ENCODE measurements at places on chromosomes 5 and 9.
A peak's percentile ranks its signal among the peaks of the same experiment; 100 is the strongest.

DNA sequence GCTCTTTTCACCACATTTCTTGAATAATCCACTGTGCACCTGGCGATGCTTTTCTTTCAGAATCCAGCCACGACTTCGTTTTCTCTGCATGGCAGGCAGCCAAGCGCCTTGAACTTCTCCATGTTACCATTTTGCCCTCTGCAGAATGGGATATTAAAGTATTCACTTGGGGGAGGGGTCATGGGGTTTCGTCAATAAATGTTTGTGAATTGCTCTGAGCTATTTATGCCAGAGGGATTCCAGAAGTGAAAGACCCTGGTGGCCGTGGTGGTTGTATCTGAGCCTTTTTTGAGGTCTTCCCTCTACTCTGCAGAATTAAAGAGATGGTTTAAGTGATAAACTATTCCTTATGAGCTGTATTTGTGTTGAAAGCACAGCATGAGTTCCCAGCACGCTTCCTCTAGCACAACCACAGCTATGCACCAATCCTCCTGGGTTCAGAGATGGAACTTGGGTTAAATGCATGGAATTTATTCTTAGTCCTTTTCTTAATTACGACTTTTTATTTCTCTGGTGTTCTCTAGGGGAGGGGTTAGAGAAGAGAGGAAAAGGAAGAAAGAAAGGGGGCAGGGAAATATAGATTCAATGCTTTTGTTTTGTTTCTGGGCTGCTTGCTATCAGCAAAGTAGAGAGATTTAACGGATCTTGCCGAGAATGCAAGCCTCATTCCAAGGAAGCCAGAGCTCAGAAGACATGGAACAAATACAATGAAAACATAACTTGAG lies 478.2 kb upstream of the TNC start:
- peak; percentile 94 for DNase-seq

DNA sequence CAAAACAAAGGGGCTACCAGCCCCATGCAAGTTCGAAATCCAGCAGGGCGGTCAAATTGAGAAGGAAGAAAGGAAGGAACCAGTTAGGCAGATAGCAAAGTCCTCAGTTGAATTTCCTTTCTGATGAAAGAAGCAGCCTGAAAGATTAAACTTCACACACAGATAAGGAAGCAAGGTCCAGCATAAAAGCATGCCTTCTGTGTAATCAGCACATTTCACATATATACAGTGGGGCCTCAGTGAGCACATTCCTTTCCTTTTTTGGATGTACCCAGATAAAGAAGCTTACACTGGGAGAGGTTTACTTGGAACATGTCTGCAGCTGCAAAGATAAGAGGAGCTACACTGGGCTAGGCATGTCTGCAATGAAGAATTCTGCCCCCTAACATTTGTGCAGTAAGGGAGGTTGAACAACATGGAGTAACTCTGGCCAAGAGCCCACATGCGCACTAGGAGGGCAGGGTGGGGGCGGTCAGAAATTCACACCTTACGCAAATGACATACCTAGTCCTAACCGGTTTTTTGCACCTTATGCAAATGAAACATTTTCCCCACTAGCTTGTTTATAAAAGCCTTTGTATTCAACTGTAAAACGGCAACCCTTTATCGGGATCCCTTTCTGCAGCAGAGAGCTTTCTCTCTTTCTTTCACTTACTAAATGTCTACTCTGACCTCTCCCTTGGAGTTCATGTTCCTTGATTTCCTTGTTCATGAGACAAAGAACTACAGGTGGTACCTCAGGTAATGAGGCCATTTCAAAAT lies 149.7 kb upstream of the FBXL17 start:
- peak; percentile 5 for DNase-seq

DNA sequence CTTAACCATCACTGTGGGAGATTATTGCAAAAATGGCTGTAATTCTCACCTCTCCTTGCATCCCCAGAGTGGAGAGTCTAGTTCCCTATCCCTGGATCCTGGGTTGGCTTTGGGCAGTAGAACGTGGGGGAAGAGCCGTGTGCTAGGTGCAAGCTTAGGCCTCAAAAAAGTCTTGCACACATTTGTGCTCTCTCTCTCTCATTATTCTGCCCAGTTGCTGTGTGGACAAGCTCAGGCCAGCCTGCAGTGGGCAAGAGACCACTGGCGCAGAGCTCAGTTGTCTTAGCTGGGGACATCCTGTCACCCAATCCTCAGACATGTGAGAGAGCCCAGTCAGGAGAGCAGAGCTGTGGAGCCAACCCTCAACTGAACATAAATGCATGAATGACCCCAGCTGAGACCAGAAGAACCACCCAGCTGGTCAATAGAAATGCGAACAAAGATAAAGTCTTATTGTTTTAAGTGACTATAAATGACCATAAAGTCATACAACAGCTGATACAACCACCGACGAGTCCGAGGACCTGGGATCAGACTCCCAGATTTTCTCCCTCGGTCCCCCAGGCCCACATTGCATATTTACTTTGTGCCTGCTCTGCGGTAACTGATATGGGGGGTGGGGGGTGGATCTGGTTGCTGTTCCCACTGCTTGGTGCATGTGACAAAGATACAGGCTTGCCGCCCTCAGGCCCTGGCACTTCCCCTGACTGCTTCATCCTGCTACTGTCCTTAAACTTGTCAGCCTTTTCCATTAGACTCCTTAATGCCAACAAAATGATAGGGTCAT lies 166.4 kb upstream of the MVB12B start:
- no peak for DNase-seq

DNA sequence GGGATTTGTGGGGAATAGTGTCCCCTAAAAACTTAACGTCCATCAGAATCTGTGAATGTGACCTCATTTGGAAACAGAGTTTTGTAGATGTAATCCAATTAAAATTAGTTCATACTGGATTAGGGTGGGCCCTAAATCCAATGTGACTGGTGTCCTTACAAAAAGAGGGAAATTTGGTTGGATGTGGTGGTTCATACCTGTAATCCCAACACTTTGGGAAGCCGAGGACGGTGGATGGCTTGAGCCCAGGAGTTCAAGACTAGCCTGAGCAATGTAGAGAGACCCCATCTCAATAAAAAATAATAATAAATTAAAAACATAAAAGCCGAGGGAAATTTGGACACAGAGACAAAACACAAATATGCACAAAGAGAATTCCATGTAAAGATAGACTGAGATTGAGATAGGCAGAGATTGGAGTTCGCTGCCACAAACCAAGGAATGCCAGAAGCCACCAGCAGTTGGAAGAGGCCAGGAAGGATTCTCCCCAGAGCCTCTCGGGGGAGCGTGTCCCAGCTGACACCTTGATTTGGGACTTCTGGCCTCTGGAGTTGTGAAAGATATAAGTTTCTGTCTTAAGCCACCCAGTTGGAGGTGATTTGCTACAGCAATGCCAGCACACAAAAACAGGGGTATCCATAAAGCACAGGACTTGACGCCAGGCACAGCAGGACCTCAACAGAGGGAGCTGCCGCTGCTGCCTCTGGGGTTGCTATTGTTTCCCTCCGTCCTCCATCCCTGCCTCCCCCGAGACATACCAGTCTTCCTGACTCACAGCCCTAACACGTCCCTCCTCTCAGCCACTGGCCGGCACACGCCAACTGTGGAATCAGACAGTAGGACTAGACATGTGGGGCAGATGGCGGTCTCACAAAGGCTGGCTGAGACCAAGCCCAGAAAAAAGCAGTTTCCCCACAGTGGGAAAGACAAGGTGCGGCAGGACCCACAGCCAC lies 73.8 kb upstream of the IL17B start:
- peak; percentile 97 for DNase-seq

DNA sequence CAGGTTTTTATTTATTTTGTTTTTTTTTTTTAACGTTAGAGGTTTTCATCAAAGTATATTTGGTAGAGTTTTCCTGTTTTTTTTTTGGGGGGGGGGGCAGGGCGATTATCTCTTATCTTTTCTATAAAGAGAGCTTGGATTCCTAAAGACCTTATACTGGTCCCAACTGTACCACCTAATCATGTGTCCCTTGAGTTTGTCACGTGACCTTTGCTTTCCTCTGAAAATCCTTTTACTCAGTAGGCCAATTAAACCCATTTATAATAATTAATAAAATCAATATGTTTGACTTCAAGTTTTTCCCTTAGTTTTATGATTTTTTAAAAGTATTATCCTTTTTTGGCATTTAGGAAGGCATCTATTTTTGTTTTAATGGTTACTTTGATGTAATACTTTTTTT lies 286.4 kb downstream of the AOPEP start:
- no peak for DNase-seq

DNA sequence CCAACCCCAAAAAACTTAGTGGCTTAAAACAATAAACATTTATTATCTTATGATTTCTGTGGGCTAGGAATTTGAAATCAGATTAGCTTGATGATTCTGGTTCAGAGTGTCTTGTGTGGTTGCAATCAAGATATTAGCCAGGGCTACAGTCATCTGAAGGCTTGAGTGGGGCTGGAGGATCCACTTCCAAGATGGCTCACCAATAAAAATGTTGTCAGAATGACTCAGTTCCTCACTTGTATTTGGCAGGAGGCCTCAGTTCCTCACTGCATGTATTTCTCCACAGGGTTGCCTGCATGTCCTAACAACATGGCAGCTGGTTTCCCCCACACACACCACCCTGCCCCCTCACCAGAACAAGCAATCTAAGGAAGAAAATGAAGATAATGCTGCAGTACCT lies 98.2 kb upstream of the NIPBL start:
- DNase-seq, result no peak

- DNase-seq, result no peak
These were observed 93.9 kb downstream of the LHFPL2 start for GRCh38 chr5:78554670-78555069.

GRCh38 chr5:10601246-10602030 lies 37.6 kb downstream of the ANKRD33B start:
- peak; percentile 94 for DNase-seq

DNA sequence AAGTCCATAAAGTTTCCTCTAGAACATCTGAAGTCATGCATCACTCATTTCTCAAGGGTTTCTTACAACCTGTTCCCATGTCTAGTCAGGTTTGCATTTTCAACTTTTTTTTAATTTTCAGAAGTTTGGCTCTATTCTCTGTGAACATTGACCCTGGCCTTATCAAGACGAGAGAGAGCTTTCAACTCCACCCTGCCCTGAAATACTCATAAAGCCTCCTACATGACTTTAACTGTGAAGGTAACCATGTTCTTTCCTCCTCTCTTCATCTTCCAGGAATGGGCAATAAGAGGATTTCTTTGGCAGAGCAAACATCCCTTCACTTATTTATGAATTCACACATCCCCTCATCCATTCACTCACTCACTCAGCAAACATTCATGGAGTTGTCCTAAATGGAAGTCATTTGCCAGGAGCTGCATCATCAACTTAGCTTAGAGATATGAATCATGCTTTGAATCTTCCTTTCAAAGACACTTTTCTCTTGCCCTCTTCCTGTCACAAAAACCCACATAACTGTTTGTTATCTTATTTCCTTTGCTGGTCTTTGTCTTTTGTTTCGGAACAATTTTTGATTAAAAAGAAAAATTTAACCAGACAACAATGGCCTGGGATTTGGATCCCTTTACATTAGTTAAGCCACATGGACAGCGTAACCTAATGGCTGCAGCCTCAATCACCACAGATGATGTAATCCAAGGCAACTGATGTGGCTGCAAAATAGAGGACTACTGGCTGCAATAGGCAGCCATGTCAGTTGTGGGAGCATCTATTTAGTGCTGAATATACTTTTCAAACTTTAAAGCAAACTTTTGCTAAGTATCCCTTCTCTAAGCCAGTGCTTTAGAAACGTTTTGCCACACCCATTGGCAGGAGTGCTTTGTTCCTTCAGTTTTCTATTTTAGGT lies 43.0 kb upstream of the GNAQ start:
- no peak for DNase-seq

GRCh38 chr5:83011985-83012384 lies 65.2 kb downstream of the TMEM167A start:
- no peak for DNase-seq

- DNase-seq, result no peak
These were observed 58.6 kb downstream of the LPAR1 start for GRCh38 chr9:110979636-110980035.

DNA sequence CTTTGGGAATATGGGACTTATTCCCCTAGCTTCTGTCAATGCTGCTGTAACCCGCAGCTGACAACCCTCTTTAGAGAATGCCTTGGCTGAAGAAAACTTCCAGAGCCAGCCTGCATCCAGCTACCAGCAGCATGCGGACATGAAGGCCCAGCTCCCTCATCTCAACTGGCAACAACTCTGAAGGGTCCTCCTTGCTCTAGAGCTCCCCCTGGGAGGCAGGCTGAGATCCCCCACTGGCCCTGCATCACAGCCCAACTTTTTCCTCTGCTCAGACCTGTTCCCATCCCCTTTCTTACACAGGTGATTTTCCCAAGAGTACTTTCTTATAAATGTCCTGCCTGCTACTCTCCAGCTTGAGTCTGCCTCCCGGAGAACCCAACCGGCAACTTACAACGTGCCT lies 18.7 kb upstream of the WNT8A start:
- DNase-seq, result no peak

DNA sequence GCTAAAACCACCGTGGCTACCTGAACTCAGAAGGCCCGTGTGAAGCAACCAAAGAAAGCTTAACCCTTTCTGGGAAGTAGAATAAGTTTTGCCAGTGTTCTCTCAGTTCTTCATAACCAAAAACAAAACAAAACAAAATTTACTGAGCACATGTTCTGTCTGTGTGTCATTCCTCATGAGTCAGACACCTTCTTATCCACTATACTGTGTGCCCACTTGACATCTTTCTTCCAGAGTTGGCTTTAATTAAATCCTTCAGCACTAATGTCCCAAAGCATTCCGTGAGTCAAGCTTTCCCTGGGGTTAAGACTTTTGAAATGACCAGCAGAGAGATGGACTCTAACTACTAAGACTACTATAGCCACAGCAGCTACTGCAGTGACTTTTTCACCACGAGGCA lies 61.3 kb downstream of the GLIS3 start:
- peak; percentile 83 for DNase-seq

- DNase-seq, result no peak
These were observed 69.8 kb downstream of the ASTN2 start for GRCh38 chr9:117344892-117345660.

DNA sequence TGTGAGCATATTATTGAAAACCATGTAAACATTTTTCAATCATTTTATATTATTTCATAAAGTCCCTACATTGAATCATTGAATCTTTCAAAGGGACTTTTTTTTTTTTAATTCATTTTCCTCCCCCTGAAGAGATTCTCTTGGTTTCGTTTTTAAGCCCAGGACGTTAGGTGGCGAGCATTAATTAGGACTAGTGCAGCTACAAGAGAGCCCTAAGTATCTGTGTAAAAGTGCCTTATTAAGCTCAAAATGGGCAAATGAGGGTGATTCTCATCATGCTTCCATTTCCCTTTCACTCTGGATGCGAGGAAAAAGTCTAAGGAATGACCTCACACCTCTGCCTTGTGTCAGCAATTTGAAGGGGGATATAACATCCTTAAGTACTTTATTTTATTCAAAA lies 517.9 kb upstream of the ITGA1 start:
- no peak for DNase-seq

GRCh38 chr9:5122116-5122515 lies 63.3 kb downstream of the INSL6 start:
- DNase-seq, result no peak

- DNase-seq, result no peak
These were observed 186.0 kb downstream of the TENT4A start for GRCh38 chr5:6899221-6899620.

Measured in foreskin fibroblast (primary cell).